Lung microvascular endothelial cell (primary cell): ENCODE measurements at places on chromosomes 2 and 18. TPM values are rescaled to one million over a fixed set of nuclear protein-coding genes. Genes with fewer than 3 reads are reported as not detected.

AQP12B gene
- not detected in 2 replicates for total RNA-seq

ASB18 gene
- not detected in 2 replicates for total RNA-seq

LIPG gene
- total RNA-seq: 0.40 and 6.1 TPM in 2 replicates

PRSS56 gene
- total RNA-seq: not detected in 2 replicates

SAG gene
- not detected in 2 replicates for total RNA-seq

DPP10 gene
- total RNA-seq: not detected in 2 replicates

C2orf66 gene
- total RNA-seq: not detected in 2 replicates

RPE gene
- total RNA-seq: 49.0 and 73.4 TPM in 2 replicates

TUBA3D gene
- total RNA-seq: not detected in 2 replicates

SLC35F5 gene
- total RNA-seq: 89.8 and 148 TPM in 2 replicates

TMEM200C gene
- total RNA-seq: not detected in 2 replicates

NT5C1B gene
- not detected in 2 replicates for total RNA-seq

NMUR1 gene
- total RNA-seq: not detected in 2 replicates

RAPGEF4 gene
- 13.9 and 17.3 TPM in 2 replicates for total RNA-seq

LOXHD1 gene
- not detected in 2 replicates for total RNA-seq

CNDP1 gene
- not detected in 2 replicates for total RNA-seq

GALNT14 gene
- 0.22 TPM in 1 of 2 replicates, not detected in the other for total RNA-seq

TFPI gene
- 814 and 1,922 TPM in 2 replicates for total RNA-seq

STK11IP gene
- 8.1 and 8.7 TPM in 2 replicates for total RNA-seq

NPC1 gene
- total RNA-seq: 27.0 and 30.2 TPM in 2 replicates

ANKRD12 gene
- total RNA-seq: 11.1 and 35.5 TPM in 2 replicates

LDLRAD4 gene
- total RNA-seq: 6.3 and 22.2 TPM in 2 replicates

SH3YL1 gene
- total RNA-seq: 11.1 and 13.7 TPM in 2 replicates

TUBA4B gene
- not detected in 2 replicates for total RNA-seq

BARD1 gene
- total RNA-seq: 8.3 and 8.7 TPM in 2 replicates

ANO7 gene
- 0.65 and 2.6 TPM in 2 replicates for total RNA-seq

LRRTM1 gene
- not detected in 2 replicates for total RNA-seq

OR6B2 gene
- not detected in 2 replicates for total RNA-seq

COL4A3 gene
- not detected in 2 replicates for total RNA-seq

CROCC2 gene
- total RNA-seq: not detected in 2 replicates

SLC9A4 gene
- total RNA-seq: not detected in 2 replicates

UGT1A5 gene
- total RNA-seq: not detected in 2 replicates

G6PC2 gene
- not detected in 2 replicates for total RNA-seq

CABLES1 gene
- total RNA-seq: 29.9 and 74.8 TPM in 2 replicates

SPRED2 gene
- total RNA-seq: 1.7 and 2.0 TPM in 2 replicates

HNRNPLL gene
- total RNA-seq: 32.0 and 35.3 TPM in 2 replicates
